ENCODE measurements at places on chromosomes 6 and 20.

- DNase-seq = no peak
These were observed 49.7 kb upstream of the NAA20 start for GRCh38 chr20:19967445-19967844.

DNA sequence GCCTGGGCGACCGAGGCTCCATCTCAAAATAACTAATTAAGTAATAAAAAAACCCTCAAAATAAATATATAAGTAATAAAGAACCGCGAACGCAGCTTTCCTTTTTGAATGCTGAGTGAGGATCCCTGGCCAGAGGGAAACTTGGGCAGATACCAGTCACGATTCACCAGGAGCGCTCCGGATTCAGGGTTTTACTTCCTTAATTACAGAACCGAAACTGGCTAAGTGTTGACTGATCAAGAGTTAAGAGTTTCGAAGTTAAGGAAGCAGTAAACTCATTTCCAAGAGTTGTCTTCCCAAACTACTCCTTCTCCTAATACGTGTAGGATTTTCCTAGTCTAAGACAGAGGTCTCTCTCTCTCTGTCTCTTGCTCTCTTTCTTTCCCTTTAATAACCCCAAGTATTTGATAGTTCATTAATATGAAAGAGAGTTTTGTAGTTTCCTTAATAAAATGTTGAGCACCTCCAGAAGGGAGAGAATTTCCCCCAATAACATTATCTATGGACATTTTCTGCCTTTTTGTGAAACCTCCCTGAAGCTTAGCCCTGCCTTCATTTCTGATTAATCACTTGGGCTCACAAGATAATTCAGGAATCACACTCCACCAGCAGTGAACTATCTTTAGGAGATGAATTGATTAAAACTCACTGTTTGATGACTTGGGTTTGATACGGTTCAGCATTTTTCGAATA, 61.4 kb upstream of the ZNF217 start:
- DNase-seq = no peak

DNA sequence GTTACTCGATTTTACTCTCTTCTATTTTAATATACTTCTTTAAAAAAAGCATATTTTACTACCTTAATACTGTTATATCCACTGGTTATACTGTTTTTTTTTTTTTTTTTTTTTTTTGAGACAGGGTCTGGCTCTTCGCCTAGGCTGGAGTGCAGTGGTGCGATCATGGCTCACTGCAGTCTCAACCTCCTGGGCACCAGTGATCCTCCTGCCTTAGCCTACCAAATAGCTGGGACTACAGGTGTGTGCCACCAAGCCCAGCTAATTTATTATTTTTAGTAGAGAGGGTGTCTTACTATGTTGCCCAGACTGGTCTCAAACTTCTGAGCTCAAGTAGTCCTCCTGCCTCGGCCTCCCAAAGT, 170.7 kb downstream of the DOK5 start:
- no peak for DNase-seq

DNA sequence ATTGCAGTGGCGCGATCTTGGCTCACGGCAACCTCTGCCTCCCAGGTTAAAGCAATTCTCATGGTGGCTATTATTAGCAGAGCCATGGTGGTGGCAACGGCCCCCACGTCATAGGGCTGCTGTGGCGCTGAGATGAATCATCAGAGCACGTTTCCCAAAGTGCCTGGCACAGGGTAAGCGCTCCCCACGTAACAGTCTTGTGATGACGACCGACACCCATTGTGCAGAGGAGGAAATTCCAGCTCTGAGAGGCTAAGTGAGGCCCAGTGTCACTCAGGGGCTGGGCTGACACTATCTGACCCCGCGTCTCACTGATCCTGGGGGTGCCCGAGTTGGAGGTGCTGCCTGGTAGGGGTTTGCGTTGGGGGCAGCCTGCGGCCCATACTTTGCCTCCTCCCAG, 16.2 kb downstream of the SUN5 start:
- DNase-seq = no peak

DNA sequence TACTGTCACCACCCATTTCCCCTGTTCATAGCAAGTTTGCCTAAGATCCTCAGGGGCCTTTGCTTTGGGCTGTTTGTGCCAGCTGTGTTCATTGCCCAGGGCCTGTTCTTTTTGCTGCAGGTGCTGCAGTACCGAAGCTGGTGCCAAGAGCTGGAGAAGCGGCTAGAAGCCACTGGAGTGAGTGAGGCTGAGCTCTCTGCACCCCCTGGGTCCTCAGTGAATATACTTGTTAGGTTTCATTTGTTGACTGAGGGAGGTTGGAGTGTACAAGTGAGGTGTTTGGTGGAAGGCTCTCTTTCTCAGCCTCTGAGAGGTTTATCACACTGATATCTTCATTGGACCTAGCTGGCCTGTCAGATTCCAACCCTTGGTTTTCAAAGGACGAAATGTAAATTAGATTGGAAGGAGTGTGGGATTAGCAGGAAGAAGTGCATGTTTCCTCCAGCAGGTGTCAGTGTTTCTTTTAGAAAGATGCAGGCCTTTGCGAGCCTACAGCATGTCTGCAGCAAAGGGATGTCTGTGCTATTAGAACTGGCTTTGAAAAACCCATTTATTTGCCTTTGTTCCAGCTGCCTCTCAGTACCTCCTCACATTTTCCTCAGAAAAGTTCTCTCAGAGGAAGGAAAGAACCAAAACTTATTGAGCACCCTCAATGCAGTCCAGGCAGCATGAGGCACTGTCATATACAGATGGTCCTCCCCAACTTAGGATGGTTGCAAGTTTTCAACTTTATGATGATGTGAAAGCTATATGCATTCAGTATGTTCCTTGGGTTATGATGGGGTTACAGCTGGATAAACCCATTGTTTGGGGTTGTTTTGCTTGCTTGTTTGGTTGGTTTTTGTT, 8.3 kb downstream of the CEP250 start:
- peak; percentile 78 for DNase-seq

DNA sequence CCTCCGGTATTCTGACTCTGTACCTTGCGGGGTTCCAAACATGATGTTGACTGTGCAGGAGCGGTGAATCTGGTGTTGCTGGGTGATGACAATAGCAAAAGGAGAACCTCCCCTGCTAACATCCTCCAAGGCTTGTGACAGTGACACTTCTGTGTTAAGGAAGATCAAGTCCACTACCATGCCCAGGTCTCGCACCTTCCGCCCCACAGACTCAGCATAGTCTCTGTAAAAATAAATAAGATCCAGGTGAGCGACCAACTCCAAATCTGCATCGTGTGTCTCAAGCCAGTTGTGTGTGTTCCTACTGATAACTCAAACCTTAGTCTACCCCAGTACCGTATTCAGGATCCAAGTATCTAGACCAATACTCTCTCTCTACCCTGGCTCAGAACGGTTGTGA, 24.8 kb downstream of the NCOA5 start:
- DNase-seq = no peak

- DNase-seq = no peak
These were observed 54.8 kb downstream of the CAP2 start for GRCh38 chr6:17448165-17448564.

DNA sequence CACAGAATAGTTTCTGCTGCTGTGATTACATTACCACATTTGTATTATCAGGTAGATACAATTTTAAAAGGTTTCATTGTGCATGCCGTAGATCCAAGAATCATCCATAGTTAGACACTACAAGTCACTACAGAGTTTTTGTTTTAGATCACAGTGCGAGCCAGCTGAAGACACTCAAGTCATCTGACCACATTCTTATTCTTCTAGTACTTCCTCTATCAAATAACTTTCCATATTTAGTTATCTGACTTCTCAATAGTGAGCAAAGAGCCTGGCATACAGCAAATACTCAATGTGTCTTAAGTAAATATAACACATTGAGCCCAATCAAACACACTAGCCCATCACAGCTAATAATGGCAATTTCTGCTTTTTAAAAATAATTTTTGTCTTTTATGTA, 195.4 kb downstream of the ASCC3 start:
- no peak for DNase-seq

DNA sequence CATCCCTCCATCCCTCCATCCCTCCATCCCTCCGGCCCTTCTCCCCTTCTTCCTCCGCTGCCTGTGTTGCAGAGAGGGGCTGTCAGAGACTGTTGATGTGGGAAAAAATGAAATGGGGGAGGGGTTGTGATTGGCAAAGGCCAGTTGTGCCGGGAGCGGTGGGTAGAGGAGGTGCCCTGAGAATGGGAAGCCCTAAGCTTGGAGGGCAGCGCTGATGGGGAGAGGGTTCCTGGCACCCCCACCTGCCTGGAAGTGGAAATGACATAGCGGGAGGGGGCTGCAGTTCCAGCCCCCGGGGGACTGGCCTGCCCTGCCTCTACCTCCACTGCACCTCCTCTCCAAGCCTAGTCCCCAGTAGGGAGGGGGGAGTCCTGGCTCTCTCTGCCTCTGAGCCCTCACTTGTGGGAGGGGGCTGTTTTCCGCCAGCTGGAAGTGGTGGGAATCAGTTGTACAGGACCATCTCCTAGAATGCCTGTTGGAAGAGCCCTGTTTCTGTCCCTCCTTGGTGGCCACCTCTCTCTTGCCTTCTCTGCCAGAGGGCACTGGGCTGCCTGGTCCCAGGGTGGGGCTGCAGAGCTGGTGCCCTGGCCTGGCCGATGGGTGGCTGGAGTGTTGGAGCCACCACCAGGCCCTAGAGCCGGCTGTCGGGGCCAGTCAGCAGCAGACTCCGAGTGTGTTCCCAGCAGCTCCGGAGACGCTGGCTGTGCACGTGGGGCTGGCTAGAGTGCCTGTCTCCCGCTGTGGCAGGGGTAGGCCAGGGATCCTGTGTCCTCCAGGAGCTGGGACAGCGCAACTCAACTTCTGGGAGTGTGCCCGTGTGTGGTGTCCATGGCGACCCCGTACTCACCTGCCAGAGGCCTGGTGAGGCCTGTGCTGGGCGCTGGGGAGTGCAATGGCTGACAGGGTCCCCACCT, 1.5 kb downstream of the DLGAP4 start:
- peak; percentile 44 for DNase-seq

- no peak for DNase-seq
These were observed 67.3 kb downstream of the TRAM2 start for GRCh38 chr6:52509281-52510212.

DNA sequence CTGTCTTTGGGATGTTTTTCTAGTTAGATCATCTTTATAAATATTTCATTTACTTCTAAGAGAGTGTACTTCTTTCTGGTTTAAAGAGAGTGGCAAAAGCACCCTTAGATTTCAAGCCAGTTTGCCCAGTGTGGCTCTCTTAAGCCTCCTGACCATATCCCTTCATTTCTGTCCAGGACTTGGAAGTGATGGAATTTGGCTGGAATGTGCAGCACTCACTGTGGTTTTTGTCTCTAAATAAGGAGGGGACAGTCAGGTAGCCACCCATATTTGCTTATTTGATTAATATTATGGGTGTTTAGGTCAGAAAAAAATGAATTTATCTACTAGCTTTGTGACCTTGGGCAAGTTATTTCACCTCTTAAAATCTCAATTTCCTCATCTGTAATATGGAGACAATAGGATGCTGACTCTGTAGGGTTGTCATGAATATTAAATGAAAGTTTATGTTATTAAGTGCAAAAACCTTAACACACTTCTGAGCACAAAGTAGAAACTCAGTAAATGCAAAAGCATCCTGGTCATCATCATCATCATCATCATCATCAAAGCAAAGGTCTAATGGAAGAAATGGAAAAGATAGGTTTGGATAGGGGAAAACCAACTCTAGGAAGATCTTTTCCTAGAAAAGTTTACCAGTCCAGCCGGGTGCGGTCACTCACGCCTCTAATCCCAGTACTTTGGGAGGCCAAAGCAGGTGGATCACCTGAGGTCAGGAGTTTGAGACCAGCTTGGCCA, 3.1 kb downstream of the CRYBG1 start:
- no peak for DNase-seq

DNA sequence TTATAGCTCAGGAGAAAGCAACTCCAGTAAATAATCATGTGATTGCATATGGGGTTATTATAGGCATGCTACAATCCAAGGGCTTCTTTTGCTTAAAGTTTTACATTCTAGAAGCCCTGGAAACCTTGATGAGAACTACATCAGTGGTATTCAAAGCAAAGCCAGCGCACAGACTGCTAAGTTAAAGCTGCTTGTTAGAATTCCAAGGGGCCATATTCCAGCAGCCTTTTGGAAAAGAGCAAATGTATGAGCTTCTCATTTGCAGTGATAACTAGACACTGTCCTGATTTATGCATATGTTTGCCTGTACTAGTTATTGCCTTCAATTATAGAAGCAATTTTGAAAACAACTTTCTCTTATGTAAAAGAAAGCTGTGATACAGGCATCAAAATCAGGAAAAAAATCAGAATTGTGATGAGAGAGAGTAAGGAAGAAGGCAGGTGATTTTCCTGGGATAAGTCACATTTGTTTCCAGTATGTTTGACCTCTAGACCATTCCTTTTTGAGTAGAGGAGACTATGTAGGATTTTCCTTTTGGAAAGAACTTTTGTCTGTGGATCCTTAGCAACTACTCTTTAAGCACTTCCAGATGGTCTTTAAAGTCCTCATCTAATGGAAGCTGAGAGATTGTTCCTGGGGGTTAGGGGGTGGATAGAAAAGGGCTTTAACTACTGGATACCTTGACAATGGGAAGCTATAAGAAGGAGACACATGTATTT, 159.2 kb downstream of the PLCB4 start:
- DNase-seq = no peak

- no peak for DNase-seq
These were observed 23.4 kb downstream of the PACSIN1 start for GRCh38 chr6:34489207-34489805.

GRCh38 chr6:43804550-43805223, 34.7 kb downstream of the VEGFA start:
- DNase-seq = no peak

GRCh38 chr6:121584586-121585369, 149.3 kb downstream of the GJA1 start:
- DNase-seq = no peak

DNA sequence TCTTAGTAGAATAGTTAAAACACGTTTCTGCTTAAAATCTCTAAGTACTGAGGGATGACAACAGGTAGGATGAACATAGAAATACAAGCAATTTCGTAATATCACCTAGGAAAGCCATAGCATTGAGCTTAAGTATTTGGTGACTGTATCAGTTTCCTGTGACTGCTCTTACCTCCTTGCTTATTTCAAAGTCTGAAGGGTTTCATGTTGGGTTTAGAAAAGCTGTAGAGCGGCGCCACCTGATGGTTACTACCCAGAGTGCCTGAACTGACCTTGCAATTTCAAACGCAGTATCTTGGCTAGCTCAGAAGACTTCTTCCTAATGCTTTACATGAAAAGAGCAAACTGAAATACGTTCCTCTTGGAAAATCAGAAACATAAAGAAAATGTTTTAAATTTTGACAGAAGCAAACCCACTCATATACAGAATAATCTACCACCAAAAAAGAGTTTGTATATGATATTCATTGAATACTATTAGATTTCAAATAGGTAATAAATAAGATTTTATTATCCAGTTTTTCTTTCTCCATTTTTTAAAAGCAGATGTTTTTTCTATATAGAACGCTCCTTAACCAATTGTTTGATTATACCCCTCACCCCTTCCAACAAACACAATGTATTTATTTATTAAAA, 82.3 kb upstream of the RIPOR2 start:
- peak; percentile 71 for DNase-seq

GRCh38 chr6:130222775-130223174, at the start of gene SAMD3:
SAMD3 (minus strand) TSS chr6:130222951; CDS start chr6:130215273, 7,678 bp downstream.
- DNase-seq = no peak

- no peak for DNase-seq
These were observed 272.6 kb upstream of the CITED2 start for GRCh38 chr6:139647016-139647415.

GRCh38 chr6:4487538-4487937, 288.7 kb upstream of the CDYL start:
- DNase-seq = no peak

All from iPS-NIHi11 (cell line).